ENCODE measurements at places on chromosomes 3 and 15.

DNA sequence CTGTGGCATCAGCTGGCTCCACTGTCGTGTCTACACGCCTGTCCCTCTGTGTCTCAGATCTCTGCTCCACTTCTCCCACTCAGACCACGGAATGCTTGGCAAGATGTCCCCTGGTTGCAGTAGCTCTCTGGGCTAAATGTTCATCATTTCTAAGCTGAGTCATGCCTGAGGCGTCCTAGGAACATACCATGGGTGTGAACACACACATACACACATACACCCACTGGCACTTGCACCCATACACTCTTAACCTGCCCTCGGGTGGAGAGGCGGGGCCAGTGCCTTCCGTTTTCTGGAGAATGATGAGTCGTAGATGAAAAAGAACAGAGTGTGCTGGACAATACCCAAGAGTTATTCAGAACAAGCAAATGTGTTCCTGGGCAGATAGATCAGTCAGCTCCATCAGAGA lies 72.4 kb downstream of the SENP2 start:
- no peak for DNase-seq

DNA sequence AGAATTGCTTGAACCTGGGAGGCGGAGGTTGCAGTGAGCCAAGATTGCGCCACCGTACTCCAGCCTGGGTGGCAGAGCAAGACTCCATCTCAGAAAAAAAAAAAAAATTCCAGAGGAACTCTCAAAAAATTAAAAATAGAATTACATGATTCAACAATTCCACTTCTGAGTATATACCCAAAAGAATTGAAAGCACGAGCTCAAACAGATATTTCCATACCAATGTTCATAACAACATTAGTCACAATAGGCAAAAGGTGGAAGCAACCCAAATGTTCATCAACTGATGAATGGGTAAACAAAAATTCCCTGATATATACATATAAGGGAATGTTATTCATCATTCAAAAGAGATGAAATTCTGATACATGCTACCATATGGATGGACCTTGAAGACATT lies 16.9 kb upstream of the MORF4L1 start:
- DNase-seq: no peak

- no peak for DNase-seq
Measured at GRCh38 chr15:38263996-38264395, 11.4 kb downstream of the SPRED1 start.

- DNase-seq: no peak
Measured at GRCh38 chr15:98455904-98456303, 192.4 kb upstream of the IGF1R start.

DNA sequence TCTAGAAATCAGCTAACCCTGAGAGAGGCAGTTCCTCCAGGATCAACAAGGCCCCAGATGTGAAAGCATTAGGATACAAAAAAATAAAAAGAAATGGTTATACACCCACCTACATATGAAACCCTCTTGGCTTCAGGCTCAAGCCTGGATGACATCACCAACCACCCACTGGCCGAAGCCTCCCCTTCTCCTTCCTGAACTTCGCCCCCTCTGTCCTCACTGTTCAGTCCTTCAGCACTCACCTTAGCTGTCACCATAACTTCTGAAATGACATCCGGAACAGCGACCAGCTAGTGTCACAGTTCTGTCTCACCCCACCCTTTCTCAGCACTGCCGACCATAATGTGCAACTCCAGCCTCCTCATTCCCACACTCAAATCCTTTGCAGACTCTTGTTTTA lies 98.7 kb downstream of the PLCH1 start:
- no peak for DNase-seq

GRCh38 chr3:114585687-114586086 lies 291.9 kb downstream of the TIGIT start:
- DNase-seq: no peak

DNA sequence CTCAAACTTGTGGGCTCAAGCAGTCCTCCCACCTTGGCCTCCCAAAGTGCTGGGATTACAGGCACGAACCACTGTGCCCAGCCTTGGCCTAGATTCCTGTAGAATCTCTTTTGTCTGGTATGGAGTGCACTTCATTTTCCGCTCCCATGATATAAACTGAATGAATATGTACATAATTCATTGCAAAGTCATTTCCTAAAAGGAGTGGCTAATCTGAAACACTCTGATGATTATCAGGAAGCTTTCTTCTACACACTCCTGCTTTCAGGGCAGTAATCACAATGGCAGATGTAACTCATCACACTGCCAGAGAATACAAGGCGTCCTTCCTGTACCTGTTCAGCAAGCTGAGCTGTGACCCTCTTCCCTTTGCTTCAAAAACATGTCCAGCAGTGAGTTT lies 28.6 kb downstream of the RLBP1 start:
- DNase-seq: no peak

- no peak for DNase-seq
Measured at GRCh38 chr15:47473106-47473725, 244.1 kb upstream of the SEMA6D start.

- no peak for DNase-seq
Measured at GRCh38 chr3:133970916-133971315, 58.8 kb downstream of the SLCO2A1 start.

DNA sequence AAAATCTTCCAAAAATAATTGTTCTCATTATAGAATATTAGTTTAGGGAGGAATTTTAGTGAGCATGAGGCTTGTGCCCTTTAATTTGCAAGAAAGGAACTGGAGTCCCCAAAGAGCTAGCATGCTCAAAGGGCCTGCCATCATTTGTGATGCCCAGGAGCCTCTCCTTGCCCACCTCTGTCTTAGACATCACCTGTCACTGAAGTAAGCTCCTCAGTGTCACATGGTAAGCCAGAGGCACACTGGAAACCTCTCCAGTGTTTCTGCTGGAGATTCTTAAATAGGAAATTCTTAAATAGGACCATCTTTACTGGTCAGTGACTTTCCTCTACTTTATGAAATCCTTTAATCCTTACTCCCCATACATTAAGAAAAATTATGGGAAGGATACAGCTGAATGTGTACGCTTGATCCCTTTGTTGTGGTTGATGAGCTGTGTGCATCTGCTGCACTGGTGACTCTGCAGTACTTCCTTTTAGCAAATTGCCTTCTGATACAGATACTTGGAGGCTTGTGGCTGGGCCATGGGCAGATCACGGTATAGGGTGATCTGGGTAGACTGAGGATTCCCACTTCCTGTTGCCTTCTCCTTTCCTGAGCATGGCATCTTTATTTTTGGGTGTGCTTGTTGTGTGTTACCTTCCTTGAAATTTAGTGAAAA lies 197.4 kb downstream of the KLHL25 start:
- DNase-seq: no peak

GRCh38 chr15:93488296-93488713 lies 399.3 kb upstream of the RGMA start:
- no peak for DNase-seq

GRCh38 chr3:13712682-13713180 lies 163.8 kb downstream of the FBLN2 start:
- no peak for DNase-seq

All from effector memory CD8-positive, alpha-beta T cell (primary cell).